ENCODE measurements at places on chromosomes 5 and 9. TPM values are rescaled to one million over a fixed set of nuclear protein-coding genes. Genes with fewer than 3 reads are reported as not detected.

- ATAC-seq: no peak
Measured at GRCh38 chr9:27347889-27348288, 50.9 kb upstream of the EQTN start.

DNA sequence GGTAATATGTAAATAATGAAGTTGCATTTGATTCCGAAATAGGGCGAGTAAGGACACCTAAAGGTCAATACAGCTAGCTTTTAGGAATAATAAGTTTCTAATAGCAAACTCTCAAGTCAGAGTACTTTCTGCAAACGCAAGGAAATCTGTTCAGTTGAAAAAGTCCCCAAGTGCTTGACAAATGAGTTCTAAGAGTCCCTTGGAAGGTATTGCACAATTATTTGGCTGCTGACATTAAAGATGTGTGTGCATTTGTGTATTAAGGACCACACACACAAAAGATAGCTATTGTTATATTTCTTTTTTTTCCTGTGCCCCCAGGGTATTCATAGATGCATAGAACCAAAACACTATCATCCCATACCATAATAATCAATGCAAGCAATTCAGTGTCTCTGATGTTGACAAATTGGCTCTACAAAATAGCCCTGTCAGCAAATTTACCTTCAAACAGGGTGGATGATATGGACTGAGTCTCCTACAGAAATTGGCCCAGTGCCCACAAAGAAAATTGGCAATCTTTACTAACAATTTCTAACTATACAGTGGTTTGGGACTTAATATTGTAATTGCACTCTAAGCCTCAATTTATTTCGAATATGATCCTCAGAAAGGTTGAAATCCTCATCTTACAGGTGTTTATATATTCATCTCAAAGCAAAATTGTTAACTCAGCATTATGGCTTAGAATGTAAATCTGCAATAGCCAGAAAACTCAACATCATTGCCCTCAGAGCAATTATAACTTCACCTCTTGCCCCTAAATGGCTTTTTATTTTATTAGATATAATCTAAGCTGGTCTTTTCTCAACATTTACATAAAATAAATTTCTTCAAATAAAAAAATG, 827.2 kb downstream of the MAT2B start:
- no peak for ATAC-seq

Gene SLC9A3
- 1.6 TPM for total RNA-seq

Gene FREM1
- 0.45 TPM for total RNA-seq

Gene ANKRD18B
- total RNA-seq: 2.9 TPM

Gene CERT1
- 40.3 TPM for total RNA-seq

DNA sequence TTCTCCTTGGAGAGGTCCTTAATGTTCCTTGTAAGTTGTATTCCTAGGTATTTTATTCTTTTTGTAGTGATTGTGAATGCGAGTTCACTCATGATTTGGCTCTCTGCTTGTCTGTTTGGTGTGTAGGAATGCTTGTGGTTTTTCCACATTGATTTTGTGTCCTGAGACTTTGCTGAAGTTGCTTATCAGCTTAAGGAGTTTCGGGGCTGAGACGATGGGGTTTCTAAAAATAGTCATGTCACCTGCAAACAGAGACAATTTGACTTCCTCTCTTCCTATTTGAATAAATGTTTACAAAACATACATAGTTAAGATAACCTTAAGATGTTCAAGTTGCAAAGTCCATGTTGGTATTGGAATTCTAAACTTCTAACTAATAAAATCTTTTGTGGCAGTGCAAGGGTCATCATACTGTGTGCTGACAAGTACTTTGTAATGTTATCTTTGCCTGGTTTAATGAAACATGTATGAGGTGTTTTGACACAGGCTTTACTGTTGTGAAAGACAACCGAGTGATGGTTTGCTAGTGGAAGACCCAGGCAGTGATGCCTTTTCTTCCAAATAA, 286.2 kb downstream of the MRPS30 start:
- no peak for ATAC-seq

Gene SPARC
- total RNA-seq: not detected

Gene BTNL3
- not detected for total RNA-seq

Gene PHF24
- total RNA-seq: not detected

DNA sequence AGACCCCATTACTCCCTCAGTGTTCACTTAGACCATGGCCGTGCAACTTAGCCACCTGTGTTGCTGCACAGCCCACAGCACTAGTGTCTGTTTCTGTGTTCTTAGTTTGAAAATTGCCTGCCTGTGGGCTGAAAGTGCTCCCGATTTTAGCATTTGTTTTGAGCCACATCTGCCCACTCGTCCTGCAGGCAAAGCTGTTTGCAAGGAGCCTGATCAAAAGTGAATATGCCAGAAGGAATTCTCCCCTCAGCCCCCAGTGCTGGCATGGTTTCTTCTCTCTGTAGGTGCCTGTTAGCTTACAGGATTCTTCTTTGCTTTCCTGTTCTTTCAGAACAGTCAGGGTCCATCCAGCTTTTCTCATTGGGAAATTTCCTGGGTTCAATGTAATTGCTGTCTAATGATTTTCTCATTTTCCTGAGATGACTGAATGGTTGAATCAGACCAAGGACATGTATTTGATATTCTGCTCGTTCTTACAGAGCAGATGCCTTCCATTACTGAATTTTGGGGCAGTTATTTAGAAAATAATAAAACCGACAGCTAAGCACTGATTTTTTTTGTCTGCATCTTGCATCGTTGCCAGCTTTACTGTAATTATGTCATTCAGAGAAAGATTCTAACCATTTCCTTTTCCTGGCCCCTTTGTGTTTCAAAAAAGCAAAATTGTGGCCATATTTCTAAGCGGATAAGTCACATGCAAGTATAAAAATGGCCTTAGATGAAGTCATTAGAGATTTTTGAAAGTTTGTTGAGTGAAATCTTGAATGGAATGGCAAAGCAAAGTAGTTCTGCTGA, 111.1 kb upstream of the CKMT2 start:
- ATAC-seq: no peak

Gene DBH
- total RNA-seq: not detected

- ATAC-seq: no peak
Measured at GRCh38 chr9:71857159-71857558, 53.8 kb downstream of the ABHD17B start.

- peak; percentile 87 for ATAC-seq
Measured at GRCh38 chr5:50595199-50595598, 71.2 kb upstream of the PARP8 start.

DNA sequence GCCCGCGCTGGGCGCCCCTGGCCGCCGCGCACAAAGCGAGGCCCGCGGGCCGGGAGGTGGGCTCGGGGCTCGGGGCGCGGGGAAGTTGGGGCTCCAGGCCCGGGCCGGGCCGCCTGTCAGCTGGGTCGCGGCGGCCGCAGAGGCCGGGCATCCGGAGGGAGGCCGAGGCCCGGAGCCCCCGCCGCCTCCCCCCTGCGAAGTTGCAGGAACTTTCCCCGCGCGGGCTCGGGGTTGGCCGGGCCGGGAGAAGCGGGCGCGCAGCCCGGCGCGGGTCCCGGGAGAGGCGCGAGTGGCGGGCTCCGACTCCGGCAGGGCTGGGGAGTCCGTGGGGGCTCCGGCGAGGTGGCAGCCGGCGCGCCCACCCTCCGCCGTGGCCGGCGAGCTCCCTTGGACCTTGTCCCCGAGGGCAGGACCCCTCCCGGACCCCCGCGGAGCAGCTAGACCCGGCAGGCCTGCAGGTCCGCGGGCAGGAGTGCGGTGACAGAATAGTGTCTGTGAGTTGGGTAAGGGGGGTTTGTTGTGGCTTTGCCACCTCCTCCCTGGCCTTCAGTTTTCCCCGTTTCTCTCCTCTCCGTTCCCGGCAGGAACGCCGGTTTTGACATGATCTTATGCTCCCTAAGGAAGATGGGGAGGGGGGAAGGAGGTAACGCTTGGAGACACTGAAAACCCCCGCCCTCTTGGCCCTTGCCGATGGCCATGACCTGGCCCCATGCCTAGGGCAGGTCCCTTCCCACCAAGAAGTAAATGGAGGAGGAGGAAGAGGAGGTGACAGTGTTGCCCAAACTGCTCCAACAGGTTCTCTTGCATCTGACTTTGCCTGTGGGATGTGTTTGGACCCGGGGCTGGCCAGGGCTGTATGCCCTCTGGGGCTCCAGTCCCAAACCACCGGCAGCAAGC, 942 bp downstream of the PHF2 start:
- ATAC-seq: peak; percentile 11

GRCh38 chr9:124880501-124880900, 18.6 kb downstream of the ARPC5L start:
- no peak for ATAC-seq

- ATAC-seq: no peak
Measured at GRCh38 chr5:22033066-22033465, 820.1 kb downstream of the CDH12 start.

- ATAC-seq: no peak
Measured at GRCh38 chr9:92482805-92483204, 499 bp upstream of the ASPN start.

DNA sequence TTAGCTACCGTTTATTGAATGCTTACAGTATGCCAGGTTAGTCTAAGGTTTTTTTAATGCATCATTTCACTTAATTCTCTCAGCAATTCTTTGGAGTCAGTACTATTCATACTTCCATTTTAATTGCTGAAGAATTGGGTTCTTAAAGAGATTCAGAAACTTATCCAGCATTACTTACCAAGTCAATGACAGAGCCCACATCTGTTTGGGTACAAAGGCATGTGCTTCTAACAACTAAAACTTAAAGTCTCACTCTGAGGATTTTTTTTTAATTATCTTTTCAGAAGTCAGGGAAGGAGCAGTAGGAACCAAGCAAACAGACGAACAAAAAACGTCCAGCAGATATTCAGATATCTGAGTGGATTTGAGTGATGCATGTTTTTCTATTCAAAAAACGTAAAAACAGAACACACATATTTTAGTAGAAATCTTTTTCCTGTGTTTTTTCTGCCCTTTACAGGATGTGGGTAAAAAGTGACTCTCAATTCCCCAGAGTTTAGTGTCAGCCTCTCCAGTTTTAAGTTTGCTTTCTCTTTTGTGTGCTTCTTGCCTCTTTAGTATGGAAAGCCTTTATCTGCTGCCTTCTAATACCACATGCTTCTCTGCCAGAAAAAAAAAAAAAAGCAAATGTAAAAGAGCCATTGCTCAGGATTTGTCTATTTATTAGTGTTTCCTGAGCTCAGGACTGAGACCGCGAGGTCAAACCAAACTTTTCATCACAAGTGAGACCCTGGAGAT, 118.0 kb downstream of the PRKACG start:
- ATAC-seq: peak; percentile 80

Gene TMEM232
- total RNA-seq: 0.78 TPM

Gene SAPCD2
- total RNA-seq: 21.9 TPM
